ENCODE measurements at places on chromosomes 4 and X.

- DNase-seq, result no peak
Measured at GRCh38 chr4:111854494-111855087, 290.7 kb upstream of the FAM241A start.

- no peak for DNase-seq
Measured at GRCh38 chrX:101265869-101266428, 25.2 kb downstream of the TAF7L start.

- DNase-seq, result no peak
Measured at GRCh38 chrX:153876112-153876491, 9.9 kb downstream of the L1CAM start.

DNA sequence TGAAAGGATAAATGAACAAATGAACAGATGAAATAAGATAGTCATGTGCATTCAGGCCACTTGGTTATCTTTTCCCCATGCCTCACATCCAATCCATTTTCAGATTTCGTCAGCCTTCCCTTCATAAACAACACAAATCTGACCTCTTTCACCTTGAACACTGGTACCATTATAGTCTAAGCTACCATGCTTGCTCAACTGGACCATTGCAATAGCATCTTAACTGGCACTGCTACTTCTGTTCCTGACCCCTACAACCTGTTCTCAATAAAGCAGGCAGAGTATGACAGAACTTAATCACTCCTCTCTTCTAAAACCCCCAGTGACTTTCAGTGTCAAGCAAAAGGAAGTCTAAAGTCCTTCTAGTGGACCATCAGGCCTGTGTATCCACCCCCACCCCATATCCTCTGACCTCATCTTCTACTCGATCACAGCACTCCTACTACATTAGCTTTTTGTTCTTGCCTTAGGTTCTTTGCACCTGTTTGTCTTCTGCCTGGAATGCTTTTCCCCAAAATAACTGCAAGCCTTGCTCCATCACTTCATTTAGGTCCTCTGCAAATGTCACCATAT lies 40.7 kb downstream of the LARP7 start:
- no peak for DNase-seq

DNA sequence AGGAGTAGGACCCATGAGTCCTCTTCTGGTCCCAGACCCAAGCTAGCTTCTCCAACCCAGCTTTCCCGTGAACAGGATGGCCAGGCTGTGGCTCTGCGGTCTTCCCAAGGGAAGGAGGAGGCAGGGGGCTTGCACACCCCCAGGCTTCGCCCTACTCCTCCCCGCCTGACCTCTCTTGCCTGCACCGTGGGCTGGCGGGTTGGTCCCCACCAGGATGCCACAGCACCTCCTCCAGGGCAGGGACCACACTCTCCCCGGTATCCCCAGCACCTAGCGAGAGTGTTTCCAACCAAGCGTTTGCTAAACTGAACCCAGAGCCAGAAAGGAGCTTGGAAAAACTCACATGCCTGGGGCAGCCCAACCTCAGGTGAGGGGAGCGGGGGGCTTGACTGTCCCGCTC lies 9.0 kb upstream of the S100P start:
- no peak for DNase-seq

DNA sequence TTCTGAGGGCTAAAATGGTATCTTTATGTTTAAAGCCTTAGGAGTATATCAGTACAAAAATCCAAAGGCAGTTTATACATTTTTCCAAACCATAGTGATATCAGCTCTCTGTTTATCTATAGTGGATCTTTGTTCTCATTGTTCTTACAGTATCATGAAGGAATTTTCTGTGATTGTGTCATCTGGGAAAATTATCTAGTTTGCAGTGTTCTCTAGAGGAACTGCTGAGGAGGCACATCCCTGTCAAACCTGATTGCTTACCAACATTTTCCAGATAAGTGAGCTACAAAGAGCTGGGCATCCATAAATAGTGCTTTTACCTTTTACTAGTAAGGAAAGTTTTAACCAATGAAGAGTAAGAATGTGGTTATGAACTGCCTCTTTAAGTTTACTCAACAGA lies 44.9 kb upstream of the SLC25A31 start:
- DNase-seq, result no peak
